Activated CD4-positive, CD25-positive, alpha-beta regulatory T cell (primary cell): ENCODE measurements at places on chromosomes 16 and 17.

DNA sequence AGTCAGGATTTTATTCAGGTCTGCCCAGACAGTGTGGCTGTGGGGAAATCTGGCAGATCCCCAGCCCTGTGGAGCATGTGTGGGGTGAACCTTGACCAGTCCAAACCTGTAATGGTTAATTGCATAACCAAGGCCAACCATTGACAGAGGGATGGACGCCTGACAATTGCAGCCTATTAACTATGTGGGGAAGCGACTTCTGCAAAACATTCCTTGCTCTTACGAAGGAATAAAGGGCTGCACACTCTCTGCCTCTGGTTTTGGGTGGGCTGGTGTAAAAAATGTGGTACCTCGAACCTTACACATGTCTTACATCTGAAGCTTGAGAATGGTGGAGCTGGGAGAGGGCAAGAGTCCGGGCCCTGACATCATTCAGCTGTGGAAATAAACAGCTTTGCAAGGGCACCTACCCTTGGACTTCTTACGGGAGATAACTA, 35.8 kb downstream of the MAF start:
- no peak for DNase-seq

DNA sequence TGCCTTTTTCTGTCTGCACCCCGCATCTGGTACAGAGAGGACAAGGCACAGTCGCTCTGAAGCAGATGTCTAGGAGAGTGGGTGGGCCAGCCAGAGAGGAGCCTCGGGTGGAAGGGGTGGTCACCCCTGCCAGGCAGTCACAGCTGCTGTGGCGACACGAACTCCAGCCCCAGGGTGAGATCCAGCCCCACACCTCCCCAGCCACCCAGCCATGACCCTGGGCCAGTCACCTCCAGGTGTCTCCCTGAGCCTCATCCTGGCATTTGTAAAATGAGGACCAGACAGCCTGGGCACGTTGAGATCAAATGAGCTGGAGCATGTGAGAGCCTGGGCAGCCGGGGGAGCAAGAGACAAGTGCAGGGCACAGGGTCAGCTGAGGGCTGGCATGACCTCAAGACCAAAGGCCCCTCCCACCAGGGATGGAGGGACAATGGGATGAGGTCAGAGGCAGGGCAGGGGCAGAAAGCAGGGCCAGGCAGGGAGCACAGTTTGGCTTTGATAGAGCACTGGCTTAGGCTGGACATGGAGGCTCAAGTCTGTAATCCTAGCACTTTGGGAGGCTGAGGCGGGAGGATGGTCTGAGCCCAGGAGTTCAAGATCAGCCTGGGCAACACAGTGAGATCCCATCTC, 7.7 kb downstream of the ADAM11 start:
- no peak for DNase-seq

DNA sequence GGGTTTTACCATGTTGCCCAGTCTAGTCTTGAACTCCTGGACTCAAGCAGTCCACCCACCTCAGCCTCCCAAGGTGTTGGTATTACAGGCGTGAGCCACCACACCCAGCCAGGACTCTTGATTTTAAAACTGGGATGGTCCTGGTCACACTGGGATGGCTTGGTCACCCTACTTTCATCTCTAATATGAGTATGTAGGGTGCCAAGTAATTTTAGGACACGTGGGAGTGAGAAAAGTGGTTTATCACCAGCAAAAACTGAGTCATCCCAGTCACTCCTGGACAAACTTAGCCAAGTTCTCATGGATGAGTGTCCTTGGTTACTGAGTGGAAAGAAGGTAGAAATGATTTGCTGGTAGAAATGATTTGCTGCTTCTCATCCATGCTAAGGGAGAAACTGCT, 9.9 kb downstream of the CLEC19A start:
- DNase-seq: no peak

GRCh38 chr16:11672206-11673090, 4.2 kb downstream of the SNN start:
- peak; percentile 20 for DNase-seq

- DNase-seq: no peak
Measured at GRCh38 chr16:49747654-49748053, 108.3 kb downstream of the ZNF423 start.

DNA sequence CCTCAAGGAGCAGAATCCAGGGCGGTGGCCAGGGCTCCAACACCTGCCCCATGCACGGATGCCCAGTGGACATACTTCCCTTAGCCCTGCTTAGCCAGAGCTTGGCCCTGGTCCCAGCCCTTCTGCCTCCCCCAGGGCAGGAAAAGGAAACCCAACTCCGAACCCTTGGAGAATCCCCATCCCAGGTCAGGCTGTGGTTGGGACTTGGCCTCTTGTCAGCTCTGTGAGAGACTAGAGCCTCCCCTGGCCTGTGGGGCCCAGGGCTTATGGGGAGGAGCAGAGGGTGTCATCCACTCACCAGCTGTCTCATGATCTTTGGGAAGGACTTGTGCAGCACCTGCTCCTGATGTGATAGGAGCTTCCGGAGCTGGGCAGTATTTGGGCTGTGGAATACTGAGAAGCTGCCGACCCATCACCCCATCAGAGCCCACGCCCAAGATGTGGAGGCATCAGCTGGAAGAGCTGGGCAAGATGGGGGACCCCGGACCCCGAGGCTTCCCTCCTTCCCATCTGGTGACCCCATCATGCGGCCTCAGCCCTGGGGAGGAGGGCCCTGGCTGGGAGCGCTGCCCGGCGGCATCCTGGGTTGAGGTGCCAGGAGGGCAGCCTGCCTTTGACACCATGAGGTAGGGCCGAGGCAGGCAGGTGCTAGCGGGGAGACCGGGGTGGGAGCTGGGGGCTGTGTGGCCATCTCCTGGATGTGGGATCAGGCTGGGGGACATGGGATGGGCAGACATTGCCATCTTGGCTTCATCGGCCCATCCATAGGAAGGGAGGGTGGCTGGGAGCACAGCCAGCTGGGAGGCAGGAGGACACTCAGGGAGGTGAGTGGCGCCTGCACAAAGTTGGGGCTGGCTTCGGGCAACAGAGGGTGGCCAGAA, 45.1 kb downstream of the TNFRSF13B start:
- no peak for DNase-seq

GRCh38 chr16:19066988-19067348, 446 bp upstream of the COQ7 start:
- DNase-seq: no peak

DNA sequence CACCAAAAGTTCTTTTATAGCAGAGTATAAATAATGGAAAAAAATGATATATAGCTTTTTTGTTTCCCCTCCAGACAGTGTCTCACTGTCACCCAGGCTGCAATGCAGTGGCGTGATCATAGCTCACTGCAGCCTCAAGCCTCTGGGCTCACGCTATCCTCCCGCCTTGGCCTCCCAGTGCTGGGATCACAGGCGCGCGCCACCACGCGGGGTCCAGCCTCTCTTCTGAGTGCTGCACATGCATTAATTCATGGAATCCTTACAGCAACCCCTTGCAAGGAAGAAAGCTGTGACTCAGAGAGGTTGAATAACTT, 18.0 kb upstream of the ZNF629 start:
- no peak for DNase-seq

DNA sequence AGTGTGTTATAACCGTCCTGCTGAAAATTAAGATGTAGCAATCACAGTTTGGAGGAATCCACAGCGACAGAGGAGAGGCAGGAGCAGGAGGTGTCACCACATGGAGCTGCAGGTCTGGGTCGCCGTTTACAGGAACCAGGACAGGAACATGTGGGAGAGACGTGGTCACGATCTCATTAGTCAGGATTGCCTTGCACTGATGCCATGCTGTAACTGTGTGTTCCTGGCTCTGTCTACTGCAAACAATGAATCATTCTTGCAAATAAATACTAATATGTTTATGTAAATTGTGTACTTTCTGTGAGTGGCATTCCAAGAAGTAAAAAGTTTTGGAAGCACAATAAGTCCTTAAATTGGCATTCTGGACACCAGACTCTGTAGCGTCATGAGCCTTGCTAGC, 271.8 kb downstream of the CPPED1 start:
- no peak for DNase-seq

DNA sequence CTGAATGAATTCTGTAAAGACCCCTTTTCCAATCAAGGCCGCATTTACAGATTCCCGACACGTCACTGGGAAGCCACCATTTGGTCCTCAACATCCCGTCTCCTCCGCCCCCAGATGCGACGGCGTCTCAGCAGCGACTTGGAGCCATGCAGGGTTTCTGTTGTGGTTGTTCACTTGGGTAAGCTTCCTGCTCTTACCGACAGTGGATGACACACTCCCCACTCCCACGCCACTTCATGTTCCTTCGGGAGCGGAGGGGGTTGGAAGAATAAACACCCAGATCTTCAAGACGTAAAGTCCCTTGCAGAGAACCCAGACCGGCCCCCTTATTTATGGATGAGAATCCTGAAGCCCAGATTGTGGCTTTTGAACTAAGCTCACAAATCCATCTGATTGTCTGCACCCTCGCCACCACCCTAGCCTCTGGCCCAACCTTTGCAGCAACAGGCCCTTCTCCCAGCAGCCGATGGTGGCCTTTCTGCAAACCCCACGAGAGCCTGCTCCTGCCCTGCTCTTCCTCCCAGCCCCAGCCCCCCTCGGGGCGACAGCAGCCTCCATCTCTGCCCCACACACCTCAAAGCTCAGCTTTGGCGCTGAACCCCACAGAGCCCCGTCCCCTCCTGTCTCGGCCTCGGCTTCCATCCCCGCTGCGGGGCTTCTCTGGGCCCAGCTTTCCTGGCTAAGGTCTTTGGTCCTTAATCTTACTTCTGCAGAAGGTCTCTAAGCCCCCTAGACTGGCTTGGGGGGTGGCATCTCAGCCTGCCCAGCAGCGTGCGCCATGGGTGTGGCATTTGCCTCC, 19.0 kb upstream of the OSGIN1 start:
- DNase-seq: no peak

- no peak for DNase-seq
Measured at GRCh38 chr17:82740906-82741759, 5.7 kb downstream of the FN3K start.

- no peak for DNase-seq
Measured at GRCh38 chr16:56324406-56324805, 100.9 kb downstream of the AMFR start.

- DNase-seq: no peak
Measured at GRCh38 chr16:70437017-70437581, 1.8 kb downstream of the ST3GAL2 start.

GRCh38 chr17:58338454-58338840, 9.9 kb upstream of the TSPOAP1 start:
- no peak for DNase-seq

DNA sequence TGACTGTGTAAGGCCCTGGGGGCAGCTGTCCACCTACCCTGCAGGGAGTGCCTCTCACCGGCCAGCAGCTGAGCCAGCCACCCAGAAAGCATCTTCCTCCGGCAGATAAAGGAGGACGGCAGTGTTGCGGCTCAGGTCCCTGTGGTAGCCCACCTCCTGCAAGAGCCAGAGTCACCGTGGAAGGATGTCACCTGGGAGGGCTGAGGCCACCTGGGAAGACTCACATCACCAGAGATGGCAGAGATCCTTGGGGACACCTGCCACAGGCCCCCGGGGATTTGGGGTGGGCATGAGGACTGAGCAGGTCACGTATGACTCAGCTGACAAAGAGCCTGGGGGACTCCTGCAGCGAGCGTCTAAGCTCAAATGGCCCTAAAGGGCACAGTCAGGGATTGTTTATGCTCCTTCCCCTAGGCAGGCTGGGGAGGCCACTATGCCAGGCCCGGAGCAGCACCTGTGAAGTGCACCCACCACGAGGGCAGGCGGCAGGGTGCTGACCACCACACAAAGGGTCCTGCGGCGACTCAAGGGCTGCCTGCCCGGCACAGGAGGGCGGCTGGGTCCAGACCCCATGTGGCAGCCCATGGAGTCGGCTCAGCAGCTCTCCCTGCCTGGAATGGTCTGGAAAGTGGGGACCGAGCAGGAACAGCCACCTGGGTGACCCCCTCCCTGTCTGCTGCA, 44.1 kb downstream of the TNFRSF13B start:
- no peak for DNase-seq

GRCh38 chr17:83075270-83075880, 4.0 kb upstream of the METRNL start:
- DNase-seq: no peak
